NCI-H1930 (cell line): ENCODE measurements at places on chromosomes 11 and 22.

DNA sequence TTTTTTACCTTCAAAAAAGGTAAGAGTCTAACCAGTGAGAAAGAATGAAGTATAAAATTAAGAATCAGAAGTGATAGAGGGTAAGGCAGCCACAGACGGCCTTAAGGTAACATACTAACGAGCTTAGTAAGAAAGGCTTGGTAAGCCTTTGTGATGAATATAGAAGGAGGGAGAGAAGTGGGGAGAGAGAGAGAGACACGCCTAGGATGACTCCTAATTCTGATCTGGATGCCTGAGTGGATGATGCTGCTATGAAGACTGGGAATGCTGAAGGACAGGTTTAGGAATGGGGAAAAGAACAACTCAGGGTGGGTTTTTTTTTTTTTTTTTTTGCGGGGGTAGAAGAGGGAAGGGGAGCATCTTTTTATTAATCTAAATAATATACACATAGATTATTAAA is 4.8 kb downstream of the FBXO3 start:
- DNase-seq: no peak

GRCh38 chr11:18243783-18244362 is 4.6 kb downstream of the SAA2 start:
- DNase-seq: peak; percentile 29

- no peak for DNase-seq
These were observed 6.9 kb downstream of the MCAT start for GRCh38 chr22:43136255-43136654.

- no peak for DNase-seq
These were observed 761 bp downstream of the HMBS start for GRCh38 chr11:119085437-119085847.

DNA sequence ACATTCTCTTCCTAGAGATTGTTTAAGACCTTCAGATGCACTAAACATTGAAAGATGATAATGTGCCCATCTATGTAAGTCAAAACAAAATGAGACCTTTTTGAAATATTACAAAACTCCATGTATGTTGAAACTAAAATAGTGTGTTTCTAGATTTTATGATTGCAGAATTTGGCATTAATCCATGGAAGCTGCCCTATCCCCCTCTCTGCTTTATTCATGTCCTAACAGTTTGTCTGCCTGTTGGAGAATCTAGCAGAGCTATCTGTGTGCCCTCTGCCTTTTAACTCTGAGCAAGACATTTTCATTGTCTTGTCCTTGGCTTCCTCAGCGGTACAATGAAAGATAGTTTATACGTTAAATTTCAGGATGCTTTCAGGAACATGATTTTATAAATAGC is 105.5 kb downstream of the FAT3 start:
- DNase-seq: no peak

DNA sequence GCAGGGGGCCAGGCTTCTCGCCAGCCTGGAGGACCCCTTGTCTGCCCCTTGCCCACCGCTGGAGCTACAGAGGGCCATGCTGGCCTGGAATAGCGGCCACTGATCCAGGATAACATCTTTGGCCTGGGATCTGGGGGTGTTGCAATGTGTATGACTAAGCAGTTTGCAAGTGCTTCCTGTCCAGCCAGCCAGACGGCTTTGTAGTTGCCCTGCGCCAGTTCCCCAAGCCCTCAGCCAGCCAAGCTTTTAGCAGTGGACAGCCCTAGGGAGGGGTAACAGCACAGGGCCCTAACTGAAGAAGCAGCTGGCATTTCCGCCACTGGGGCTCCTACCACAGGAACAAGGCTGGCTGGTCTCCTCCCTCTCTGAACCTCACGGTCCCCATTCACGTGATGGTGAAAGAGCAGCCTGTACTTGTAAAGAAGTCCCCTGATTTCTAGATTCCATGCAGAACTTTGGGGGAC is 32.1 kb downstream of the UQCR10 start:
- no peak for DNase-seq

DNA sequence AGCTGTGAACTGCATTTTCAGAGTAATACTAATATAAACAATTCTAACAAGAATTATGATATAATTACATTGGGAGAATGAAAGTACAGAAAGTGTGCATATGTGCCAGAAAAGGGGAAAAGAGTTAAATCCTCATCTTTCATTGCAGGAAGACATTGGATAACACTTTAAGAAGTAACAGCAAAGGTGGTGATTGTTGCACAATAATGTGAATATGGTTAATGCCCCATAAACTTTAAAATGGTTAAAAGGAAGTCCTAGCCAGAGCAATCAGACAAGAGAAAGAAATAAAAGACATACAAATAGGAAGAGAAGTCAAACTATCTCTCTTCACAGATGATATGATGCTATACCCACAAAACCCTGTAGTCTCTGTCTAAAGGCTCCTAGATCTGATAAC is 111.5 kb downstream of the TTC28 start:
- DNase-seq: no peak

GRCh38 chr11:43574949-43575912 is 105.3 kb upstream of the HSD17B12 start:
- DNase-seq: peak; percentile 80

GRCh38 chr11:57263351-57263750 is 26.3 kb upstream of the APLNR start:
- DNase-seq: no peak

- DNase-seq: no peak
These were observed 24.8 kb downstream of the AMOTL1 start for GRCh38 chr11:94793002-94793401.

- no peak for DNase-seq
These were observed 450.4 kb downstream of the BRD1 start for GRCh38 chr22:49377306-49377705.

GRCh38 chr22:32746732-32747131 is 54.8 kb upstream of the TIMP3 start:
- DNase-seq: no peak

GRCh38 chr11:22556381-22556780 is 69.2 kb downstream of the FANCF start:
- DNase-seq: no peak

DNA sequence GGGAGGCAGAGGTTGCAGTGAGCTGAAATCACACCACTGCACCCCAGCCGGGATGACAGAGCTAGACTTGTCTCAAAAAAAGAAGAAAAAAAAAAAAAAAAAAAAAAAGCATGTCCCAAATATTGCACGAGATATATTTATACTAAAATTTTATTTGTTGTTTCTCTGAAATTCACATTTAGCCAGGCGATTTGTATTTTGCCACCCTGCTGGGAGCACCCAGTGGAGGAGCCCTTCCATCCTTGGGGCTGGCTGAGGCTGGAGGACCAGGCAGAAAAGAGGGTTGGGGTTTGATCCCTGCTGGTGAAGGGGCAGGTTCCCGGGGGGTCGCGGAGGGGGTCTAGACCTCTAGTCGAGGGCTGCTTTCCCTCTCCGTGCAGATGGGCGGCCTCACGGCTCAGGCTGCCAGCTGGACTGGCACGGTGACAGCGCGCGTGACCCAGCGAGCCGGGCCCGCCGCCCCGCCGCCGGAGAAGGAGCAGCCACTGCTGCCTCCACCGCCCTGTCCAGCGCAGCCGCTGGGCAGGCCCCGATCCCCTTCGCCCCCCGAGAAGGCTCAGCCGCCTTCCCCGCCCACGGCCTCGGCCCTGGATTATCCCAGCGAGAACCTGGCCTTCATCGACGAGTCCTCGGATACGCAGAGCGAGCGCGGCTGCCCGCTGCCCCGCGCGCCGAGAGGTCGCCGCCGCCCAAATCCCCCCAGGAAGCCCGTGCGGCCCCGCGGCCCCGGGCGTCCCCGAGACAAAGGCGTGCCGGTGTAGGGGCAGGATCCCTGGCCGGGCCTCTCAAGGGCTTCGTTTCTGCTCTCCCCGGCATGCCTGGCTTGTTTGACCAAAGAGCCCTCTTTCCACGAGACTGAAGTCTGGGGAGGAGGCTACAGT is 952 bp upstream of the CATSPERZ start:
- no peak for DNase-seq

GRCh38 chr22:48434156-48434867 is 1393.4 kb downstream of the BRD1 start:
- DNase-seq: no peak

DNA sequence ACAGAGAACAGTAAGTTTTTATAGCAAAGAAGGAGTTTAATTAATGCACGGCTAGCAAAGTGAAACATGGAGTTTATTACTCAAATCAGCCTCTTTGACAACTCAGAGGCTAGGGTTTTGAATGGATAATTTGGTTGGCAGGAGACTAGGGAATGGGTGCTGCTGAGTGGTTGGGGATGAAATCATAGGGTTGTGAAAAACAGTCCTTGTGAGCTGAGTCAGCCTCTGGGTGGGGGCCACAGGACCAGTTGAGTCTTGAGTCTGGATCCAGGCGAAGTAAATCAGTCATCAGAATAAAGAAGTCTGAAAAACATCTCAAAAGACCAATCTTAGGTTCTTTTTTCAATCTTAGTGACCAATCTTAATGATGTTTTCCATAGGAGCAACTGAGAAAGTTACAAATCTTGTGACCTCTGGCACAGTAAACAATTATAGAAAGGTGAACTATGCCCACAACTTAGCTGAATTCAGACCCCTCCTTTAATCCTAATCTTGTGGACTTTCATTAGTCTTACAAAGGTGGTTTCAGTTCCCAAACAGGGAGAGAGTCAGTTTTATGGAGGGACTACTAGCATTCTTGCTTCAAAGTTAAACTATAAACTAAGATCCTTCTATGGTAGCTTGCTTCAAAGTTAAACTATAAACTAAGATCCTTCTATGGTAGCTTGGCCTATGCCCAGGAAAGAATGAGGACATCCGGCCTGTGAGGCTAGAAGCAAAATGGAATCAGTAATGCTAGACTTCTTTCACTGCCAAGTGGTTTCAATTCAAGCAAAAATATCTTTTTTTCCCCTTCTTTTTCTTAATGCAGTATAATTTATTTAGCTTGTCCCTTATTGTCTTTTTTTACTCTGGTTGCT is 84.5 kb downstream of the AASDHPPT start:
- DNase-seq: no peak
